ENCODE measurements at places on chromosomes 4 and X. TPM values are rescaled to one million over a fixed set of nuclear protein-coding genes. Genes with fewer than 3 reads are reported as not detected.

DNA sequence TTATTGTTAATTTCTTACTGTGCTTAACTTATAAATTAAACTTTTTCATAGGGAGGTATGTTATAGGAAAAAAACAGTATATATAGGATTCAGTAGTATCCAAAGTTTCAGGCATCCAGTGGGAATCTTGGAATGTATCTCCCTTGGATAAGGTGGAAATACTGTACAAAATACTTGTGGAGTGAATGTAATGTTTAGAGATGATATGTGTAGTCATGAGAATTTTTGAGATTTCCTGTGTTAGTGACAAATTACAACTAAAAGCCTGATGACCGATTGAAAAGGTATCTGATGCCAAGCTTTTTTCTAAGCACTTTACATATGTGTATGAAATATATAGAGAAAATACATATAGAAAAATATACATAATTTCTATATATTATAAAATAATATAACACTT is 69.2 kb downstream of the STK32B start:
- H3K36me3 ChIP-seq, result no peaks in the 10 kb centered on the region
- H3K27me3 ChIP-seq, result no peaks in the 10 kb centered on the region
- no peaks in the 10 kb centered on the region for H3K4me1 ChIP-seq

GRCh38 chr4:154927126-154927680 is 146.1 kb downstream of the RBM46 start:
- no peak overlapping the region for H3K4me3 ChIP-seq
- H3K27ac ChIP-seq, result no peak overlapping the region
- DNase-seq, result no peak
- no peaks in the 10 kb centered on the region for H3K4me1 ChIP-seq
- H3K36me3 ChIP-seq, result no peaks in the 10 kb centered on the region

IL1RAPL2 gene
- total RNA-seq, result not detected

TMSB15A gene
- total RNA-seq, result not detected

- no peak overlapping the region for H3K27ac ChIP-seq
- no peak for DNase-seq
- no peaks in the 10 kb centered on the region for H3K27me3 ChIP-seq
These were observed 61.3 kb downstream of the CLDN34 start for GRCh38 chrX:10028283-10029104.

- no peak overlapping the region for H3K4me3 ChIP-seq
- no peak overlapping the region for H3K27ac ChIP-seq
- no peaks in the 10 kb centered on the region for H3K36me3 ChIP-seq
- no peak for DNase-seq
- no peaks in the 10 kb centered on the region for H3K4me1 ChIP-seq
- H3K27me3 ChIP-seq, result no peaks in the 10 kb centered on the region
These were observed 25.7 kb downstream of the TRPC5 start for GRCh38 chrX:112056886-112057285.

Measured in CD4-positive, alpha-beta T cell (primary cell).